Activated CD8-positive, alpha-beta memory T cell treated with anti-CD3 and anti-CD28 coated beads for 48 hours (primary cell): ENCODE measurements at places on chromosomes 7 and 10.

DNA sequence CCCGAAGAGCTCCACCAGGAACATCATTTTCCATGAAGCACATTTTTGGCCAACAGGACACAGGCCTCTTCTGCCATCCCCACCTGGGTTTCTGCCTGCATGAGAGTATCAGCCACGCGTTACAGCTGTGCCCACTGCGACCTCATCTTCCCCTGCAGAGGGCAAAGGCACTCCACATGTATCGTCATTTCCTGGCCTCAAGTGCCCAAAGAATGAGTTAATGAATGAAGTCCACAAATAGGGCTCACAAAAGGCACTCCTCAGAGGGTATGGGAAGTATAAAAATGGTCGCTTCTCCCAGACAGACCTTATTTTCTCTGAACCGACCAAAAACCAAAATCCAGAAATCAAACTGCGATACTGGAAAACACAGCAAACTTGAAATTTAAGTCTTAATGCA, 18.5 kb downstream of the ELMO1 start:
- DNase-seq: no peak

- no peak for DNase-seq
Measured at GRCh38 chr10:29588629-29589421, 45.9 kb downstream of the SVIL start.

- DNase-seq: no peak
Measured at GRCh38 chr7:66864294-66864693, 56.7 kb upstream of the TMEM248 start.

DNA sequence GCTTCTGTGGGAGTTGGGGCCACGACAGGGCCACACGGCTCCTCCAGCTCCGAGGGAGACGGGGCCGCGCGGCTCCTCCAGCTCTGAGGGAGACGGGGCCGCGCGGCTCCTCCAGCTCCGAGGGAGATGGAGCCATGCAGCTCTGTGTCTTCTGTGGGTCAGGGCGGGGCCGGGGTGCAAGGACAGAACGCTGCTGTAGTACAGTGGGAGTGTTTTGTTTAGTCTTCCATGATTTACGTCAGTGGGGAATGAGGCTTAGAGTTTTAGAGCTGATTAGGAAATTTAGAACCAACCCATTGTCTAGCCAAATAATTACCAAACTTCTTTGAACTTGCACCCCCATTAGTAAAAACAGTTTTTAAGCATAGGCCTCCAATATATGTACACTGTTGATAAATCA, 32.9 kb upstream of the PRKAR1B start:
- no peak for DNase-seq

- no peak for DNase-seq
Measured at GRCh38 chr10:9023206-9023605, 968.7 kb downstream of the GATA3 start.

GRCh38 chr10:77537720-77538373, 99.8 kb downstream of the KCNMA1 start:
- DNase-seq: no peak
